Central memory CD4-positive, alpha-beta T cell (primary cell): ENCODE measurements at places on chromosomes 7 and 10.

DNA sequence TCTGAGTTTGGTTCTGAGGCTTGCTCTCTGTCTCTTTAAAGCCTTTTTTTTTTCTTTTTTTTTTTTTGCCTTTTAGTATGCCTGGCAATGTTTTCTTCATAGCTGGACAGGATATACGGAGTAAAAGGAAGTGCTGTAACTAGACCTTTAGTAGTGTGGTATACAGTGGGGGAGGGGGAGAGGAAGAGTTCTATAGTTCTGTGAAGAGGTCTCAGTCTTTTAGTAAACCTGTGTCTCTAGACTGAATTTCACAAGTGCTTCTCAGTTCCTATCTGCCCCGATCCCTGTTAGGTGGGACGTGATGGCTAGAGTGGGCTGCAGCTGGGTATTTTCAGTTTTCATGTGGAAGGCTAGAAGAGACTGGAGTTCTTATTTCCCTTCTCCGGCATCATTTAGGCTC lies 3.1 kb upstream of the ABCC2 start:
- no peak for DNase-seq

GRCh38 chr10:121113385-121113696 lies 262.2 kb downstream of the WDR11 start:
- DNase-seq: no peak

DNA sequence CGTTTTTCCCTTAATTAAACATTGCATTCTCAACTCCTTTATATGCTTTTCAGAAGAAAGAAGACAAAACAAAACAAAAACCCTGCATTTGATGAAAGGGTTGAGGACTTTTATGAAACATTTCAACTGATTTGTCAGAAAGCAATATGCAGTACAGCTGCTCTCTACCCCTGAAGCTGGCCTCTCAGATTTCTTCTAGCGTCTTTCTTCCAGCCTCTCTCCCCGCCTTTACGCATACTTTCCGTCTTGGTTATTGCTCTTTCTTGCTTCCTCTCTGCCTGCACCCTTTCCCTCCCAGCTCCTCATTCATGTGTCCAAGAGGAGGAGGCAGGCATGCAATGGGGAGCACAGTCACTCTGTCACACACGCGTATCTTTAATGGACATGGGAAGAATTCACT lies 91.0 kb upstream of the COL1A2 start:
- no peak for DNase-seq

GRCh38 chr7:132249256-132249971 lies 326.9 kb downstream of the PLXNA4 start:
- no peak for DNase-seq

- no peak for DNase-seq
Observed at GRCh38 chr7:140638173-140638791, 2.3 kb downstream of the DENND2A start.
